NCI-H1930 (cell line): ENCODE measurements at places on chromosomes 1 and 21.

DNA sequence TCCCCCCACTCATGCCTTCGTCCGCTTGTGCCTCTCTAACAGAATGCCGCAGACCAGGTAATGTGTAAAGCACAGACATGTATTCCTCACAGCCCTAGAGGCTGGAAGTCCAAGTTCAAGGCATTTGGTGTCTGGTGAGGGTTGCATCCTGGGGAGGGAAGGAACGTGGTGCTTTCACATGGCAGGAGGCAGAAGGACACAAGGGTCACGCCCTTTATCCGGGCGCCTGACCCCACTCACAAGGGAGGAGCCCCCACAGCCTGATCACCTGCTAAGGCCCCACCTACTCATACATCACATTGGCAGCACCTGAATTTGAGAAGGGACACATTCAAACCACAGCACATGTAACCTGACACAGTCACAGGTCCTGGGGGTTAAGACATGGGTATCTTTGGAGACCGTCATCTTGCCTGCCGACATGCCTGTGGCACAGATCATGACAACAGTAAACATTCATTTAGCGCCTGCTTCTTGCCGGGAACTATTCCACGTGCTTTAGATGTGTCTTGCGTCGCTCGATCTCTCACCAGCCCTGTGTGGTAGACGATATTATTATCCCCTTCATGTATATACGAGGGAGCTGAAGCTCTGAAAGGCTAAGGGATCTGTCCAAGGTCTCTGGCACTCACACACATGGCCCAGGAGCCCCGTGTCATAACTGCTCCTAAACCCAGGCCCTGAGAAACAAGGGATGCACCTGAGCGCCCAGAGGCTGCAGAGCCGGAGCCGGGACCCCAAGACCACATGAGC, 235.6 kb downstream of the NPHP4 start:
- no peak for DNase-seq

DNA sequence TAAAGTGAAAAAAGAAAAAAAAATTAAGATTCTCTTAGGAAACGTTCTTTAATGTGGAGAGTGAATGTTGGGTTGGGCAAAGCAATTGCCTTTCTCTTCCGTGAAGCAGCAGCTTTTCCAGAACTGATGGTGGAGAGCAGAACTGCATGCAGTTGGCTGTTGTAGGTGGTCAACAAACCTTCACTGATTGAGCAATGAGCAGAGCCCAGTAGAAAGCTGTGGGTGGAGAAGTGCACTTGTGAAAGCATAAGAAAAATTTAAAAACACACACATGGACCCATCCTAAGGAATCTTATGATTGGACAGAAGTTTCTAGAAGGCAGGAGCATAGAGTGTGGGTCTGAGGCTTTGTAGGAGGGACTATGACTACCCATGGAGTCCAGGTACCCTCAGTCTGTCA, 4.5 kb downstream of the PRELP start:
- DNase-seq: no peak

DNA sequence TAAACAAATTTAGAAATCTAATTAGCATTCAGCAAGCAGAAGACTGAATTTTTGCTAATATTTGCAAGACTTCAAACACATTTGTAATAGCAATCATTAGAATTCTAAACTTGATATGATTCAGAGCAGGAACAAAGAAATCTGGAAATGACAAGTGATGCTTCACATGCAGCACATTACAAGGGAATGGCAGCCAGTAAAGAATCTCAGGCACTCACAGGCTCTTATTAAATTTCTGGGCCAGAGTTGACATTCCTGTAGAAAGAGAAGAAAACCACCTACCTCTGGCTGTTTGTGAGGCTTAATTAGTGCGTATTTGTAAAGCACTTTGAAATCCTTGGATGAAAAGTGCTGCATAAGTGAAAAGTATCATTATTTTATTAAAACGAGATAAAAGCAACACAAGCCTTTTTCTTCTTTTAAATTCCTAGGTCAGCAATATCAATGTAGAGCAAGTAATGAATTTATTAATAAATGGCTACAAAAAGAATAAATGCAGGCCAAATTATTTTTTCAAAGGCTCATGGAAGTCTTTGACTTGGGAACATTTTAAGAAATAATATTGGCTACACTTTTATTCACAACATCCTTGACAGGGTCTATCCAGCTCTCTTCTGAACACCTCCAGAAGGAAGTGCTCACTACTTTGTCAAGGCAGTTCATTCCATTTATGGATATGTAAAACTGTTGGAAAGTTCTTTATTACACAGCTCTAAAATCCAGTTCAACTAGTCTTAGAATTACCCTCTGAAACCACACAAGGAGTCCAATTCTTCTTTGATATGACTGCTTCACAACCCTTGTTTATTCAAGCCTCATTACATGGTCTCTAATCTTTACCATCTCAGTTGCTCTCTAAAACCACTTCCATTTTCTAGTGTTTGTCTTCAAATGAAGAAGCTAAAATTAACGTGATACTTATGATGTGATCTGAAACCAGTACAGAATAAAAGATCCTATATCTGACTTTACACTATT, 32.1 kb upstream of the SCYL3 start:
- no peak for DNase-seq

- DNase-seq: no peak
Measured at GRCh38 chr1:157776971-157777391, at the start of gene FCRL2. FCRL2 (minus strand) TSS chr1:157777132; CDS start chr1:157777073, 59 bp downstream.

DNA sequence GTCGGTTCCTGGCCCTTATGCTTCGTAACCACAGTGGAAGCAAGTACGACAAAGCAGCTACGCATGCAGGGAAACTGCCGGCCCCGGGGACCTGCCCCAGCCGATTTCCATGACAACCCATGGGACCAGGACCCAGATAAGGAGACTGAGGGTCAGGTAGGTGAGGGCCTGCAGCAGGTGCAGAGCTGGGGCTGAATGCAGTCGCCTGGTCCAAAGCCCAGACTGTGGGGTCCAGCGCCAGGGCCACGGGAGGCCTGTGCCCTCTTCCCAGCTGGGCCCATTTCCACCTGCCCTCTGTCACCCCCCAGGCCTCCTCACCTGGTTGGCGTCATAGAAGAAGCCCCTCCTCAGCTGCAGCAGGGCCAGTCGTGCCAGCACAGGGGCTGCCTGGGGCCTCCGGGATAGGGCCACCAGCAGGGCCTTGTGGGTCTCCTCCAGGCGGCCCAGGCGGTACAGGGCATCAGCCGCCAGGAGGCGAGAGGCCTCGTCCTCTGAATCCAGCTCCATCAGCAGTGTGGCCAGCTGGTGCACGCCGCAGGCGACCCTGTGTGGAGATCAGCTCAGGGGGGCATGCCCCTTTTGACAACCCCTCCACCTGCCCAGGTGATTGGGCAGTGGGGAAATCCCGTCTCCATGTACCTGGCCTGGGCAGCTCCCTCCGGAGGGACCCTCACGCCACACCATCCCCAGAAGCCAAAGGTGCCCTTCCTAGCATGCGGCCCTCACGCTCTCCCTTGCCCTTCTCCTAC, 14.2 kb downstream of the TTC34 start:
- DNase-seq: no peak

GRCh38 chr1:238223076-238223640, 332.4 kb upstream of the ZP4 start:
- no peak for DNase-seq

GRCh38 chr1:228198977-228199590, 8.8 kb upstream of the OBSCN start:
- DNase-seq: no peak

- no peak for DNase-seq
Measured at GRCh38 chr1:51927029-51927428, 48.5 kb upstream of the NRDC start.

- peak; percentile 31 for DNase-seq
Measured at GRCh38 chr1:39973503-39974135, 18.7 kb downstream of the MFSD2A start.

GRCh38 chr1:3251099-3251806, 182.2 kb downstream of the PRDM16 start:
- DNase-seq: no peak

DNA sequence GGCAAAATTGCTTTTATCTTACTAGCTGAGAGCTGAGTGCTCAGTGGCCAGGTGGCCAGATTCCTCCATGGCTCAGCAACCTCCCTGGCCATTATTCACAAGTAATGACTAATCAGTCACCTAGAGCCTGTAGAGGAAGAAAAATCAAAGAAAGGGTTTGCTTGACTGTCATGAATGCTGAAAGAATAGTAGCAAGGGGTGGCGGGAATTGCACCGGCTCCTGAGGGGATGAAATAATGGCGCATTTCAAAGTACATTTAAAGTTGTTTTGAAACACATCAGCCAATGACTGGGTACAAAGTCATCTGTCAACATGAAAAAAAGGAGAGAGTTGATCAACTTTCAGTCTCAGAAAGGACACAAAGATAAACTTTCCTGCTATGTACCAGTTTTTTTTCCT, 99.5 kb downstream of the OMA1 start:
- no peak for DNase-seq

DNA sequence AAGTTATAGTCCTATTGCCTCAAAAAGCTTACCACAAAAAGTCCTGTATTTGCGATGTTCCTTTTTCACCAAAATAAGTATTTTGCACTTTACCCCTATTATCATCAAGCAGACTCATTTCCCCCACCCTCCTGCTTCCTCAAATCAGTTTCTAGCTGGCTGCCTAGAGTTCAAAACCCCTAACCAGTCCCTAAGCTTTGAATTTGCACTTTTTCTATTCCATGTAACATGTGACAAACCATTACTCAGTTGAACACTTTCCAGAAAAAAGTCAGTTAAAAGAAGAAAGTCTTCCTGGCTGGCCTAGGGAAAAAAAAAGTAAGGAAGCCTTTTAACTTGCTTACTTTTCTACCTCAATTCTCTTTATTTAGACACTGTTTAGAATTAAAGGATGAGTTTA, 8.2 kb downstream of the CEP170 start:
- no peak for DNase-seq

- no peak for DNase-seq
Measured at GRCh38 chr1:194068446-194069167, 882.2 kb upstream of the B3GALT2 start.

- no peak for DNase-seq
Measured at GRCh38 chr1:155553349-155553748, 9.3 kb downstream of the ASH1L start.

- DNase-seq: no peak
Measured at GRCh38 chr21:32021319-32021994, 148.6 kb downstream of the HUNK start.

- DNase-seq: no peak
Measured at GRCh38 chr21:20207335-20207734, 790.9 kb upstream of the NCAM2 start.

- DNase-seq: no peak
Measured at GRCh38 chr1:225824533-225824941, 14.6 kb downstream of the EPHX1 start.

DNA sequence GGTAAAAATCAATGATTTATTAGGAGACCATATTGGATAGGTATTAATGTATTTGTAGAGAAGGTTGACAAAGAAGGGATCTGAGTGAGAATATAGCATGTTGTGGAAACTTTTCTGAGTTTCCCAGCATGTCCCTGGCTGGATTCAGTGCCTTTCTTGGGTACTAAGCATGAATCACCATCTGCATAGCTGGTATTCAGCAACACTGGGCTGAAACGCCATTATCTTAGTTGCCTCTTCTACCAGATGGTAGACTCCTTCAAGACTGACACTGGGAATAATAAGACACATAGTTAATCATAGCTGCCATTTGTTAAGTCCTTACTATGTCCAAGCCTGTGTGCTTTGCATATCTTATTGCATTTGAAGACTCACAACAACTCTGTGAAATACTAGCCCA, 45.5 kb downstream of the ATP5PF start:
- no peak for DNase-seq
